Omental fat pad (tissue), 4 donors: ENCODE measurements at places on chromosomes 7 and 10.

- no peak for DNase-seq
Observed at GRCh38 chr7:33044986-33045385, 17.6 kb downstream of the NT5C3A start.

DNA sequence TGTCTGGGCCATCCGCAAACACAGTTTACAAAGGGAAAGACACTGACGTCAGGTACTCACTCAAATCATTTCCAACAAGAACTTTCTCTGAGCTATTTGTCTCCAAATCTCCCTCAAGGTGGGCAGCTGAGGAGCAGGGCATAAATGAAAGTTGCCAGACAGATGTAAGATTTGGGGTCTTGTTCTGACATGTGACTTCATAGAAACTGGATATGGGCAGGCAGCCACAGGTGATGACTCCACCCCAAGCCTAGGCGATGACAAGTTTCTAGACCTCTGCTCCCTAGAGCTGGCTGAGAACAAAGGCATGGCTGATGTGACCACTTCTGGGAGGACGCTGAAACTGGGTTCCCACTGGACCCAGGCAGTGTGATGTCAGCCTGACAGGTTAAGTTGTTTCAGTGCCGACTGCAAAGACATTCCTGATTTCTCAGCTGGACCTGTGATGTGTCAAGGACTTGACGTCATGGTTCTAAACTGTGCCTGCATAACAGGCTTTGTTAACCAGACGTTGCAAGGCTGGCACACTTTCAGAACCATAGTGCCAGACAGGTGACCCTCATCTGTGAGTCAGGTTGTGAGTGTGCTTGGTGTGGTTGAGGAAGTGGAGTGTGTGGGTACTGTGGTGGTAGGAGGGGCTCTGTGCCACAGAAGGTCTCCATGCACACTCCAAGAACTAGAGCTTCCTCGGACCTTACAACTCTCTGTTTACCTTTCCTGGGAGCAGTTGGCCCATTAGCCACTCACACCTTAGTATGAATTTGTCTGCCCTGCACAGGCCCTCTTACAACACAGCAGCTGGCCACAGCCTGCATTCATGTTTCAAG lies 39.9 kb upstream of the EBF3 start:
- DNase-seq, result no peak

DNA sequence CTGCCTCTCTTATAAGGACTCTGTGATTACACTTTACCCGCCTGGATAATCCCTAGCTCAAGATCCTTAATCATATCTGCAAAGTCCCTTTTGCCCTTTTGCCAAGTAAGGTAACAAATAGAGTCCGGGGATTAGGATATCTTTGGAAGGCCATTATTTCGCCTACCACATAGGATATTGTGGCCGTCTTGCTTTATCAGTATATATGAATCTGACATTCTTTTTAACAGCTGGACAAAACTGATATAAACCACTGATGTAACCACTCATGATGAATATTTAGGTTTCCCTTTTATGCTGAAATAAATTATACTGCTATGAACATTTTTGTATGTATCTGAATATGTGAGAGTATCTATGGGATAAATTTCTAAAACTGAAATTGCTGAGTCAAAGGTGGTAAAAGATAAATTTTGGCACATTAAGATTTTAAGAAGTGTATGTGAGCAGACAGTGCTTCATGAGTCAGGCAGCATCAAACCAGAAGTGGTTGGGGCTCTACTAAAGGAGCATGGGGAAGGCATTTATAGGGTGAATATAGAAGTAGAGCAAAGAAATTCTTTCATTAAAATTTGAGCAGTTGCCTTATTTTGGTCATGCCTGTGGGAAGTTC lies 44.7 kb downstream of the AVL9 start:
- DNase-seq, result no peak

DNA sequence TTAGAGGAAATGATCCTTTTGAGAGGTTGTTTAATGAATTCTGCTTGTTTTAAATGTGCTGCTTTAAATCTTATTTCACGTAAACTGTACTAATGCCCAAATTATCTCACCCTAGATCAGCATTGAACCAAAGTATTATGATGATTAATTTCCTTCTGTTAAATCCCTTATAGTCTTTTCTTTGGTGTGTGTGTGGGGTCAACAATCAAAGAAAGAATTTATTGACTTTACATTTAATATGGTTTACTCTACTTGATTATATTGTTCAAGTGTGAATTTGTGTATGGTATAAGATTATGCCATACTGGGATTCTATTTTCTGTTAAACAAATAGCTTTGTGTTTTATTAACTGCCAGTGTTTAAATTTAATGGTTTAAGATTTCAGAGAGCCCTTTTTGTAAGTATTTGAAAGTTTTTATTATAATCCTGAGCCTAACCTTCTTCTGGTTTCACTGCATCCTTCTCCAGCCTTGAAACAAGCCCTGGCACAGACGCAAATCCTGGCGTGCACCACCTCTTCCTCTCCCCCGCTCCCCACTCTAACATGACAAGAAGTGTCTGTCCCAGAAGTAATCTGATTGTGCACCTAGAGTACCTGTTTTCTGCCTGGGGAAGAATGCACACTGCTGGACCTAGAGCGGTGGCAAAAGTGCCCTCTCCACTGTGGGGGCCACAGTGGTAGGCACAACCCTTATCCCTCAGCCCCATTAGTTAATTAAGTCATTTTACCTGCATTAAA lies 70.6 kb downstream of the KAT6B start:
- no peak for DNase-seq

DNA sequence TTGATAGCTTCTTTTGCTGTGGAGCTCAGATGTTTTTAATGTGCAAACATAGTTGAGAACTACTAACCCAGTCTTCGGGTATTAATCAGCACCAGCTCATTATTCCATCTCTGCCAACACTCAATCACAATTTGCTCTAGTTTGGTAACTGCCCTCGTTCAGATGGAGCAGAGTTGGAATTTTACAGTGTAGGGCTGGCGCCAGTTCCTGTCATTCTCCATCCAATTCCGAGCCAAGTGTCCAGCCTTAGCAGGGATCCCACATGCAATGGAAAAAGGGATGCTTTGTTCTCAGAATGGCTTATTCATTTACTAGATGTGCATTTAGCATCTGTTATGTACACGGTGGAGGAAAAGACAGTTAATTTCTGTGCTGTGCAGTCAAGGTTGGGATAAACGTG lies 504.5 kb upstream of the GALNT17 start:
- no peak for DNase-seq

DNA sequence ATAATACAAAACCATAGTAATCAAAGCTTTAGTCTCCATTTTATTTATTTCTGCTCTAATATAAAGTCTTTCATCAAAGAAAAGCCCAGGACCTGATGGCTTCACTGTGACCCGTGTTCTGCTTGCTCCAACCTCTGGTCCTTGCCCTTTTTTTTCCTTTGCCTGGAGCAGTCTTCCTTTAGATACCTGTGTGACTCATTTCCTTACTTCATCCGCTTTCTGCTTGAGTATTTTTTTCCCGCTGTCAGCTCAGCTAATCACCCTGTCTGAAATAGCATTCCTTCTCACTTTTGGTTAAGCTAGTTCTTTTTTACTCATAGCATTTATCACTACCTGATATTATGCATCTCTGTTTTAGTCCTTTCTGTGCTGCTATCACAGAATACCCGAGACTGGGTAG lies 194.8 kb downstream of the ABCA13 start:
- DNase-seq, result no peak

DNA sequence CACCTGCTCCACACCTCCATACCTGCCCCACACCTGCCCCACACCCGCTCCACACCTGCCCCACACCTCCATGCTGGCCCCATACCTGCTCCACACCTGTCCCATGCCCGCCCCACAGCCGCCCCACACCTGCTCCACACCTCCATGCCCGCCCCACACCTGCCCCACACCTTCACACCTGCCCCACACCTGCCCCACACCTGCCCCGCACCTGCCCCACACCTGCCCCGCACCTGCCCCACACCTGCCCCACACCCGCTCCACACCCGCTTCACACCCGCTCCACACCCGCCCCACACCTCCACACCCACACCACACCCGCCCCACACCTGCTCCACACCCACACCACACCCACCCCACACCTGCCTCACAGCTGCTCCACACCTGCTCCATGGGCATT lies 53.0 kb downstream of the PARP12 start:
- DNase-seq, result no peak

DNA sequence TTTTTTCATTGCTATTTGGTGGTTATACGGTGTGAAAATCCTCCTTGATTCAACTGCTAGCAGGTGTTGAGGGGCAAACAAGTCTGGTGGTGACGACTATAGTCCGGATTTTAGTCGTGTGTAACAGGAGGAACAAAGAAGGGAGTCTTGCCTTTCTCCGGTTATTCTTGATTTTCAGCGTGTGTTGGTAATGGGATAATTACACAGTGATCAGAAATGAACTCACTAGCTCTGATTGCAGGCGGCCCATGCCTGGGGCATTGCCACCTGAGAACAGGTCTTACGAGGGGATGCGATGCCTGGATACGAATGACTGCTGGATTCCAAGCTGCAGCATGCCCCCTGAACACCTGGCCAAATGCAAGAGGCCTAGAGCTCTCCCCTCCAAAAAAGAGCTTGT lies 72.8 kb downstream of the CAMK1D start:
- DNase-seq, result no peak

DNA sequence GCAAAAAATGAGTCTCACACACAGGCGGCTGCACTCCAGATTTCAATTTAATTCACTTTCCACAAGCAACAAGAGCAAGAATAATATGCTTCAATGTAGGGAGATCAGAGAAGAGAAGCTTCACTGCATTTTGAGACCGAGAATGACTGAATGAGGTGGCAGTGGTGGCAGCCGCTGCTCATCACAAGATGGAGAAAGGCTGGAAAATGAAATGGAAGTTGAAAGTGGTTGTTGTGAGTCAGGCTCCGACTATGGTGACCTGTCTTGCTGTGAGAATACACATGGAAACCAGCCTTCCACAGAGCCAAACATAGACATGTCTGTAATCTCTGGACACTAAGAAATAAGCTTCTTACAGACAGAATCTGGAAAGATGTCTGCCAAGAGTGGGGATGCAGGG lies 499.6 kb upstream of the LRRN3 start:
- DNase-seq, result no peak
